ENCODE measurements at places on chromosomes 3 and 15.

GRCh38 chr15:81473177-81473576, 99.2 kb upstream of the TMC3 start:
- no peak for DNase-seq

DNA sequence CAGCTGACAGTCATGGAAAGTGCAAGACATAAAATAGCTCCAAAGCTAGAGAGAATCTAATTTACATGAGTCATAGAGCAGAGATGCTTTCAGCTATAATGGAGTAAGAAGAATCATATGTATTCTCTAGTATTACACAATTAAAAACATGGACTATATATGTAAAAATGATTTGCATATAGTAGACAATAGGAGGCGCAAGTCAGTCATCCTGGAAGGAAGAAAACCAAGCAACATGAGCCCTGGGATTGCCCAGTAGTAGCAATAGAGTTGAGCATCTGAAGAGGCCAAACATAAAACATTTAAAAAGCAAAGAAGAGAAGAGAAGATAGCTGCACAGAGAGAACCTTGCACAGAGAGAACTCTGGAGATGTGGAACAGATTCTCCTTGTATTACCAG, 455.0 kb downstream of the EPHA3 start:
- DNase-seq: no peak

DNA sequence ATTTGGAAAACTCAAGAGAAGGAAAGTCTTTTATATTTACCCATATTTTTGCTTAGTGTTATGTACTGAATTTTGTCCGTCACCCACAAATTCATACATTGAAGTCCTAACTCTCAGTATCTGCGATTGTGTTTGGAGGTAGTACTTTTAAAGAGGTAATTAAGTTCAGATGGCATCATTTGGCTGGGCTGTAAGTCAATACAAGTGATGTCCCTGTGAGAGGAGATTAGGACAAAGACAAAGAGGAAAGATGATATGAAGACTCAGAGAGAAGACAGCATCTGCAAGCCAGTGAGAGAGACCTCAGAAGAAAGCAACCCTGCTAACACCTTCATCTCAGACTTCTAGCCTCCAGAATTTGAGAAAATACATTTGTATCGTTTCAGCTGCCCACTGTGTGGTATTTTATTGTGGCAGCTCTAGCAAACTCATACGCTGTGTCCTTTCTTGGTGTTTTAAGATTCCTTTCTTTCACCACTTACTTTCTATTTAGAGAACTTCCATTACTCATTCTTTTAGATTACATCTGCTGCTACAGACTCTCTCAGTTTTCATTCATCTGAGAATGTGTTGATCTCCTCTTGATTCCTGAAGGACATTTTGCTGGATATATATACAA, 17.0 kb downstream of the LRCH3 start:
- DNase-seq: no peak

DNA sequence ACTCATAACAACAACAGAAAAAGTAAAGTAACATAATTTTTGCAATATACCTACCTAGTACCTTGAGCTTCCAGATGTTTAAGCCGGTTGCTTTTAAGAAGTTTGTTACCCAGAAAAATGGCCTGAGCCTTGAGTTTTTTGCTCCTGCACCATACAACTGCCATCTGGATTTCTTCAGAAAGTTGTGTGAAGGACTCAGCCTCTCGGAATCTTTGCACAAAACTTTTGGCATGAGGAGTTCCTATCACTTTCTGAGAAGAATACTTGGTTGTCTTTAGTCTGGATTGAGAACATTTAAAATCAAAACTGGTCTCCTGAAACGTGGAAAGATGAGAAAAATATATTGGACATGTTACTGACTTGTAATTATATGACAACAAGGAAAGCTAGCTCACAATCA, 17.3 kb downstream of the GTPBP8 start:
- DNase-seq: no peak

- DNase-seq: no peak
Observed at GRCh38 chr3:52784931-52785590, 7.7 kb downstream of the ITIH1 start.

- no peak for DNase-seq
Observed at GRCh38 chr15:29689287-29689986, 132.8 kb downstream of the TJP1 start.

- DNase-seq: no peak
Observed at GRCh38 chr15:58002338-58003126, 63.0 kb downstream of the ALDH1A2 start.

- DNase-seq: no peak
Observed at GRCh38 chr15:86555098-86555497, 475.4 kb downstream of the AGBL1 start.

DNA sequence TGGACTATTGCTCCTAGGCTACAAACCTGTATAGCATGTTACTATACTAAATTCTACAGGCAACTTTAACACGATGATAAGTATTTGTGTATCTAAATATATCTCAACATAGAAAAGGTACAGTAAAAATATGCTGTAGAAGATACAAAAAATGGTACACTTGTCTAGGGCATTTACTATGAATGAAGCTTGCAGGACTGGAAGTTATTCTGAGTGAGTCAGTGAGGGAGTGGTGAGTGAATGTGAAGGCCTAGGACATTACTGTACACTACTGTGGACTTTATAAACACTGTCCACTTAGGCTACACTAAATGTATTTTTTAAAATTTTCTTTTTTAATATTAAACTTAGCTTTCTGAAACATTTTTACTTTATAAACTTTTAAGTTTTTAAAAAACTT, 140.5 kb upstream of the SGO1 start:
- no peak for DNase-seq

All from HTR-8/SVneo (cell line).